Naive B cell (primary cell): ENCODE measurements at places on chromosomes 5 and 9.

- no peak for DNase-seq
Measured at GRCh38 chr9:38301376-38302106, 91.0 kb upstream of the ALDH1B1 start.

GRCh38 chr9:133048595-133048994 is 13.2 kb upstream of the CEL start:
- no peak for DNase-seq

DNA sequence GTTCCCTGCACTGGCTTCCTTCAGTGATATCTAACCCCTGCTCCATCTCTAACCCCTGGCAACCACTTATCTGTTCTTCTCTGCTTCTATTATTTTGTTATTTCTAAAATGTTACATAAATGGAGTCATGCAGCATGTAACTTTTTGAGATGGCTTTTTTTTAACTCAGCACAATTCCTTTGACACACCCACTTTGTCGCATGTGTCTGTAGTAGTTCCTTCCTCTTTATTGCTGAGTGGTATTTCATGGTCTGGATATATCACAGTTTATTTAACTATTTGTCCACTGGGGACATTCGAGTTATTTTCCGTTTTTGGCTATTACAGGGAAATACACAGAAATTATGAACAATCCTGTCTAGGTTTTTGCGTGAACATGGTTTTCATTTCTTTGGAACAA is 200.2 kb downstream of the TRIO start:
- DNase-seq = no peak

DNA sequence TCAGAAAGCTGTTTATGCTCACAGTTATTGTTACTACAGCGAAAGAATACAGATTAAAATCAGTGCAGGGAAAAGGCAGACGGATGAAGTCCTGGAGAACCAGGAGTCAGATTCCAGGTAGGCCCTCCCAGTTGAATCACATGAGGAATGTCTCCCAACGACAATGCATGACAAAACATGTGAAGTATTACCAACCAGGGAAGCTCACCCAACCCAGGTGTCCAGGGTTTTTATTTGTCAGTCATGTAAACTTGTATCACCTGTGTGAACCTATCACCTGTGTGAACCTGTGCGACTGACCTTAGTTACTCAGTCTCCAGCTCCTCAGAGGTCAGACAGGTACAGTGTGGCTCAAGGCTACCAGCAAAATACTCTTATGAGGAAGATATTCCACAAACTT is 63.9 kb downstream of the KIAA1958 start:
- no peak for DNase-seq

- no peak for DNase-seq
Measured at GRCh38 chr5:109170629-109171350, 239.0 kb downstream of the PJA2 start.

GRCh38 chr5:117893211-117893610 is 1095.1 kb downstream of the DTWD2 start:
- DNase-seq = no peak

- no peak for DNase-seq
Measured at GRCh38 chr9:22683700-22684075, 237.1 kb downstream of the DMRTA1 start.

DNA sequence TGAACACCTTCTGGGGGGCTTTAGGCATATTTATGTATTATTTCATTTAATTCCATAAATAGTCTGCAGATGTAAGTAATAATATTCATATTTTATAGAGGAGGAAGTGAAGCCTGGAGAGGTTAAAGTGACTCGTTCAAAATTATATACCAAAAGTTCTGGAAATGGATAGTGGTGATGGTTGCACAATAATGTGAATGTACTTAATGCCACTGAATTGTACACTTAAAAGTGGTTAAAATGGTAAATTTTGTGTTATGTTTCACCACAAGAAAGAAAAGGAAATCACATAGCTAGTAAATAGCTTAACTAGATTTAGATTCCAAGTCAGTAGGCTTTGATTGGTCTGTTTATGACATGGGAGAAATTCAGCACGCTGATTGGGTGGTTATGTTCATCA is 13.0 kb upstream of the TMEFF1 start:
- DNase-seq = no peak

DNA sequence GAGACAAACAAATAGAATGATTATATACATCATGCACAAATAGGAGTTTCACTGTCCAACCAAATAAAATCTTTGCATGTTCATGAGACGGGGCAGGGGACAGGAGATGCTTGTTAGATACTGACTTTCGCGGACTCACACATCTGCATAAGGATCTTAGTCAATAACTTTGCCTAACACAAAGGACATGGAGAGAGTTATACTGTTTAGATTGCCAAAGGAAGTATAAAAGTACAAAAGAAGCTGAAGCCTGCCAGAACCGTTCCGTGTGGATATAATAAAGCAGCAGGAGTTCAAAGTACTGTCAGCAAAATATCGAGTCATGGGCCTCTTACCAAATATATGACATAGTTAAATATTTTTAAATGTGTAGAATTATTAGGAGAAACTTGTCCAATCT is 1148.4 kb downstream of the EFNA5 start:
- no peak for DNase-seq
